IMR-90 (cell line): ENCODE measurements at places on chromosomes 7 and 10.

DNA sequence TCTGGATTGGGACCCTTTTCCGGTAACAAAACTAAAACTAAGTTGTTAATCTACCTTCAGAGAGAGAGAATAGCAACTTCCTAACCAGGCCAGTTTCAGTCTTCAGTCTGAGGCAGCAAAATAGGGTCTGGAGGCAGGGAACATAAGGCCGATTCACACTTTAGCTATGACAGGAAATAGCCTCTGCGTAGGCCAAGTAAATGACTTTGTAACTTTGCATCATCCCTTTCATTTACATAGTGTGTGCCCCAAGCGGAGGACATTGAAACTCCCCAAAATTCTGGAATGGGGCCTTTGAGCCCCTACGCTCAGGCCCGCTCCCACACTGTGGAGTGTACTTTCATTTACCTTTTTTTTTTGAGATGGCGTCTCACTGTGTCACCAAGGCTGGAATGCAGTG is 1.7 kb upstream of the UPP1 start:
- peak overlapping the region; percentile 48 for H3K27ac ChIP-seq
- H3K36me3 ChIP-seq, result peaks cover 8% of the 10 kb centered on the region
- H3K27me3 ChIP-seq, result no peaks in the 10 kb centered on the region

GRCh38 chr7:100655908-100656674 is at the start of gene ACTL6B:
Gene ACTL6B, minus strand, starts transcription at chr7:100656448. Its CDS starts 94 bp downstream, at chr7:100656354.
- no peaks in the 10 kb centered on the region for H3K4me1 ChIP-seq
- H3K4me3 ChIP-seq, result no peak within 1 kb of the TSS
- H3K27me3 ChIP-seq, result peaks cover 27% of the 10 kb centered on the region
- no peak within 1 kb of the TSS for H3K27ac ChIP-seq

- H3K4me1 ChIP-seq, result no peaks in the 10 kb centered on the region
- no peak overlapping the region for H3K4me3 ChIP-seq
- no peak overlapping the region for H3K27ac ChIP-seq
- H3K36me3 ChIP-seq, result no peaks in the 10 kb centered on the region
These were observed 186.9 kb downstream of the ELFN1 start for GRCh38 chr7:1856888-1857441.

DNA sequence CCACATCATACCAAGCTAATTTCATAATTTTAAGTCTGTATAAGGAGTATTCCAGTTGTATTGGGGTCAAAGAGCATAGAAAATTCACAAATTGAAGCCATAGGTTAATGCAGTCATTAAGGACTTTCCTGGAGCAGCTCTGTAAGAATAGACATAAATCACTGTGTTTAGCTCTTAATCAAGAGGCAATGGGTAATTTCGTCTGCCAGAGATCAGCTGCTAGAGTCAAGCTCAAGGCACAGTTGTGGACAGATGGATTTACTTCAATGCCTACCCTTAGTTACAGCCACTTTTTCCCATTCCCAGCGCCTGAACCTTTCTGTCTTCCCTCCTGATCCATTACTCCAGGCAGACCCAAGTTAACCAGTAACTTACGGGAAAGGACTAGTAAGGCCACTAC is 40.6 kb upstream of the AGBL3 start:
- no peak overlapping the region for H3K4me3 ChIP-seq
- no peaks in the 10 kb centered on the region for H3K27me3 ChIP-seq
- peaks cover 9% of the 10 kb centered on the region for H3K4me1 ChIP-seq
- DNase-seq, result no peak
- H3K36me3 ChIP-seq, result peaks cover 36% of the 10 kb centered on the region

DNA sequence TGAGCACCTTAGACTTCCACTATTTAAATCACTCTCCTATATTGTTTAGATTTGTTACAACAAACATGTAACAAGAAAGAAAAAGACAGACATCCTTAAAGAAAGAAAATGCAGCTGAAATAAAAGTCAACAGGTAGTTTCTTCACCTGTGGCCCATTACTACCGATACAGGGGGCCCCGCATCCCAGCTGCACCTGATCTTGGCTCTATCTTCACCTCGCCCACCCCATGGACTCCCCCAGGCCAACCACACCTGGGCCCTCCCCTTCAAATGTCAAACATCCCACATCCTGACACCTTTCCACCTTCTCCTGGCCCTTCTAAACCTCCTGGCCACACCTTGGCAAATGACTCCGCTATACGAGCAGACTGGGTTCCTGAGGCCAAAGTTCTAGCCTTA is 7.0 kb downstream of the DDX56 start:
- no peaks in the 10 kb centered on the region for H3K27me3 ChIP-seq
- peaks cover 2% of the 10 kb centered on the region; the same call in 1 of the 2 replicates for H3K4me1 ChIP-seq
- H3K27ac ChIP-seq, result no peak overlapping the region
- no peak for DNase-seq
- no peak overlapping the region for H3K4me3 ChIP-seq

- DNase-seq, result no peak
- no peaks in the 10 kb centered on the region for H3K4me1 ChIP-seq
- H3K4me3 ChIP-seq, result no peak overlapping the region
These were observed 50.4 kb downstream of the VTI1A start for GRCh38 chr10:112497347-112497950.

DNA sequence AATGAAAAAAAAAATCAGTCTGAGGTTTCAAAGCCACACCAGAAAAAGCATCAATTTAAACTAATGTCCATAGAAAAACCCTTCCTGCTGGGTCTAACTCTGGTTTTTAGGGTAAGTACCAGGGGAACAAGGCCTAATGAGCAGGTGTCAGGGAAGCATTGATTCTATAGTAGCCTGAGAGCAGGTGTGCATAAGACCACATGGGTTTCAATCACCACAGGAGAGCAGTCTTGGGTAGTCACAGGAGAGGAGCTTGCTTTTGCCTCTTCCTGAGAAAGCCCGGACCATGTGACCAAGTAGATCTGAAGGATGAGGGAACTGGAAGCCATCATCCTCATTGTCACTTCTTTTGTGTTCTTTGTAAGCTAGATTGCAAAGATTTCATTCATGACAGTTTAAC is 66.3 kb upstream of the AGK start:
- no peaks in the 10 kb centered on the region for H3K36me3 ChIP-seq
- H3K4me1 ChIP-seq, result no peaks in the 10 kb centered on the region
- H3K4me3 ChIP-seq, result no peak overlapping the region
- H3K27me3 ChIP-seq, result no peaks in the 10 kb centered on the region
- no peak for DNase-seq

- H3K27me3 ChIP-seq, result peaks cover 36% of the 10 kb centered on the region
- no peak overlapping the region for H3K27ac ChIP-seq
- peaks cover 2% of the 10 kb centered on the region; the same call in 1 of the 2 replicates for H3K4me1 ChIP-seq
- DNase-seq, result peak; percentile 30
- H3K36me3 ChIP-seq, result no peaks in the 10 kb centered on the region
These were observed 18.7 kb downstream of the SRRM3 start for GRCh38 chr7:76220185-76221057.

DNA sequence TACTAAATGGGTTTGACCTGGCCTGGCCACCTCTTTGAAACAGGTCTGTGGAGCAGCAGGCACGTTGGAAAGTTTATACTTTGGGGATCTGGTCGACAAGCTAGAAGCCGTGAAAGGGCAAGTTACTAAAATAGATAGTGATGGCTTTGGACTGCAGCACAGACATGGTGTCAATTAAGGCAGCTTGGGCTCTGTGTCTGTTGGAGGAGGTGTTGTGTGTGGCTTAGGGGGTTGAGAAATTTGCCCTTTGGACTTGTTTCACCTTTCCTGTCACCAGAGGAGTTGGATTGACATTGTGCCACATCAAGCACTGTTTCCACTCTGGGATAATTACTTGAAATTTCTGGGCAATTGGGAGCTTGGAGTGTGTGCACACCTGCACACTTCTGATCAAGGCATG is 251.8 kb upstream of the MKI67 start:
- H3K36me3 ChIP-seq, result no peaks in the 10 kb centered on the region
- H3K4me3 ChIP-seq, result no peak overlapping the region
- H3K27me3 ChIP-seq, result no peaks in the 10 kb centered on the region
- H3K4me1 ChIP-seq, result no peaks in the 10 kb centered on the region
- no peak for DNase-seq
- H3K27ac ChIP-seq, result no peak overlapping the region

DNA sequence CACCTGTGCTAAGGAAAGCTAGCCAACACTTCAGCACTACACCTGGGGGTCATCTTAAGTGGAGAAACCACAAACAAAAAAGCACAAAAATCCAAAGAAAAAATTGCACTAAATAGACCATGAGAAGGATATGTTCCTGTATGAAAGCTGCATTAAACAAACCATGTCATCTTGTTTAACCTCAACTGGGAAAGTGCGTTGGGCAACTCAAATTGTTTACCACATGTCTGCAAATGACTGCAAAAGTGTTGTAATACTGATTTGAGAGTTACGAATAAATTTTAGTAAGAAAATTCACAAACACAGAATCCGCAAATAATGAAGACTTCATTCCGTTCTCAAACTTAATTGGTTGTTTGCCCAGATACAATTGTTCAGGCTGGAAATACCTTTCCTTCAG is 111.9 kb upstream of the EGFR start:
- H3K36me3 ChIP-seq, result no peaks in the 10 kb centered on the region
- H3K27me3 ChIP-seq, result no peaks in the 10 kb centered on the region
- H3K27ac ChIP-seq, result no peak overlapping the region
- H3K4me3 ChIP-seq, result no peak overlapping the region
- H3K4me1 ChIP-seq, result no peaks in the 10 kb centered on the region
- peak; percentile 35 for DNase-seq

DNA sequence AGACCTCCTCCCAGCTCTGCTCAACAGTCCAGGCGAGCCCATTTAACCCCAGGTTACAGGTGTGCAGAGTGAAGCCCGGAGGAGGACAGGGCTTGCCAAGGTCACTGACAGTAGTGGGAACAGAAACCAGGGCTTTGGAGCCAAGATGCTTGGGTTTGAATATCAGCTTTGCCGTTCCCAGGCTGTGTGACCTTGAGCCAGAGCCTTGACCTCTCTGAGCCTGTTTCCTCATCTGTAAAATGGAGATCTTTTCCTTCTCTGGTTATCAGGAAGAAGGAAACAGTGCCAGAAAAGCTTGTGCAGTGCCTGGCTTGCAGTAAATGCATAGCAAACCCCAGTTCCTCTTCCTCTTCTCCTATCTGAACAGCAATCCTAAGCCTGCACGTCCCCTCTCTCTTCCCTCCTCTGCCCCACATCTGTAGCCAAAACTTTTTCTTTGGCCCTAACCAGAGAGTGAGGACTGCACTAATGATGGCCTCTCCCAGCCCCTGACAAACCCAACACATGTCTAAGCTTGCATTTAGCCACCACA is 21.4 kb upstream of the MLXIPL start:
- no peak overlapping the region for H3K4me3 ChIP-seq
- H3K4me1 ChIP-seq, result no peaks in the 10 kb centered on the region; the same call in 1 of the 2 replicates
- no peaks in the 10 kb centered on the region for H3K36me3 ChIP-seq

DNA sequence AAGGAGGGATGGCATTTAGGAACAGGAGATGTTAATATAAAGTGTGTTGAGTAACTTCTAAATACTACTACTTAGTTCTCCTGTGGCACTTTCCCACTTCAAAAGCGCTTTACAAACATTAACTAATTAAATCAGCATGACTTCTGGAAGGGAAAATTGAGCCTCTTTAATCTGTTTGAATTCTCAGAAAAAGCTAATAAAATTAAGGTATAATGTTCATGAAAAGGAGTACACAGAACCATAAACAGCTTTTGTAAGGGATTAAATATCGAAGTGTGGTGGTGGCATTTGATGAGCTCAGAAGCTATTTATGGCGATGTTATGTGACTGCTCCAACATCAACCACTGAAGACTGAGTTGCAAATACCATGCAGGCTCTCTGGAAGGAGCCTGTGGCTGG is 10.2 kb upstream of the VAX1 start:
- H3K27me3 ChIP-seq, result no peaks in the 10 kb centered on the region; the same call in 1 of the 2 replicates
- no peak overlapping the region for H3K27ac ChIP-seq
- H3K4me3 ChIP-seq, result no peak overlapping the region
- H3K36me3 ChIP-seq, result no peaks in the 10 kb centered on the region
- H3K4me1 ChIP-seq, result no peaks in the 10 kb centered on the region

DNA sequence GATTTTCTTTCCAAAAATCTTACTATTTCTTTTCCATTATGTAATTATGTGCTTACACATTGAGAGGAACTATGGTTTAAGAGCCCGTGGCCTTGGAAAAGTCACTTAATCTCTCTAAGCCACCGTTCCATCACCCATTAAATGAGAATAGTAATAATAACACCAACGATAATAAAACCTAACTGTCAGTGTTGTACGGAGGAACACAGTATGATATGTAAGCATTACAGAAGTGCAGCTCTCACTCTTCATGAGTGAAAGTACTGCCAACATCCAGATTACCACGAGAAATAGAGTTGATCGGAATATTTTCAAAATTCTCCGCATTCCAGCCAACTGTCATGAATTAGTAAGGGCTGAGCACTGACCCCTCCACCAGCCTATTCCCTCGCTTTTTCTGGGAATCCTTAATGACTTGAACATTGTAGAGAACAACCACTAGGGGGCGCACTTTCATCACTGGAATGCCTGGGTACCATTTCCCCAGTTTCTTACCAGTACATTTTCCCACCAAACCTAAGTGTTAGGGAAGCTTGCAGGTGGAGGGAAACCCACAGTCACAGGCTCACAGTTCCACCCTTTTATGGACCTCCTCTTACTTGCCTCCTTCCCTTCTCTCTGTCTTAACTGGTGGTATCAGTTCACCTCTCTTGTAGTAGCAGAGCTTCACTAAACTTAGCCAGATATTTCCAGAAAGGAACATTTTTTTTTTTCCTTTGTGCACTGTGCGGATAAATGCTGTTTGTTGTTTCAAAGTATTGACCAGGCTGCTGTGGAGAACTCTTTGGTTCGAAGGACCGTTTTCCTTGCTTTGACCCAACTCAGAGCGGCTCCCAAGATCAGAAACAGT is 27.8 kb downstream of the NKX2-3 start:
- H3K27ac ChIP-seq, result no peak overlapping the region
- no peak overlapping the region for H3K4me3 ChIP-seq
- peak; percentile 47 for DNase-seq
- no peaks in the 10 kb centered on the region for H3K36me3 ChIP-seq
- H3K27me3 ChIP-seq, result peaks cover 21% of the 10 kb centered on the region

DNA sequence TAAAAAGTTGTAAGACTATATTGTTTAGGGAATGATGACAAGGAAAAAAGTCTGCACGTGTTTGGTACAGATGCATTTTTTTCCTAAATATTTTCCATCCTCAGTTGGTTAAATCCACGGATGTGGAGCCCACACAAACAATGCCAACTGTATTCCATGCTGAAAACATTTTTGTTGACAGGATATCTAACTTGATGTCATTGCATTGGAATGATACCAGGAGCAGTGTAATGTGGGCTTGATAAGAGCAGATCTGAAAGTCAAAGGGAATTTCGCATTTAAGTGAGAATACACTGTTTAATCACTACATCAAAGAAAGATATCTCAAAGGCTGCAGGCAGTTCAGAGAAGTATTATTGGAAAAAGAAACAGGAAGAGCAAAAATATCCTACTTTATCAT is 49.5 kb upstream of the TMEM140 start:
- H3K27me3 ChIP-seq, result no peaks in the 10 kb centered on the region; the same call in 1 of the 2 replicates
- no peak overlapping the region for H3K4me3 ChIP-seq
- H3K27ac ChIP-seq, result no peak overlapping the region
- no peaks in the 10 kb centered on the region for H3K4me1 ChIP-seq
